NCI-H82 (cell line): ENCODE measurements at places on chromosomes 3 and 15.

DNA sequence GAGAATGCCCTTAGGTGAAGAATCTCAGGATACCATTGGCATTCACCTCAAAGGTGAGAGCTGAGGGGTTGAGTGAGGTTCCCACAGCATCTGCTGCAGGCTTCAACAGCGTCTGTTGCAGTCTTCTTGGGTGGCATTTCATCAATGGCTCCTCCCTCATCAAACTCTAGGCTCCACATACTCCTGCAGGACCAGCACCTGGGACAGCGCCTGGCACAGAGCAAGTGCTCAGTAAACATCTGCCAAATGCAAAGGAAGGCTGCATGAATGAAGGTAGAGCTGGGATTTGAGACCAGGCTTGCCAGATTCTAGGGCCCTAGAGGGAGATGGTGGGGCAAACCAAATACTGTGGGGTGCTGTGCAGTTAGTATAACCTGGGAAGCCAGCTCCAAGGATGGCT, 9.6 kb downstream of the TRH start:
- DNase-seq = no peak

GRCh38 chr3:188936597-188937107, 235.1 kb upstream of the TPRG1 start:
- DNase-seq = no peak

- no peak for DNase-seq
These were observed 97.2 kb upstream of the CTNNB1 start for GRCh38 chr3:41102053-41102556.

- no peak for DNase-seq
These were observed 7.8 kb downstream of the SLC24A1 start for GRCh38 chr15:65629548-65629947.

DNA sequence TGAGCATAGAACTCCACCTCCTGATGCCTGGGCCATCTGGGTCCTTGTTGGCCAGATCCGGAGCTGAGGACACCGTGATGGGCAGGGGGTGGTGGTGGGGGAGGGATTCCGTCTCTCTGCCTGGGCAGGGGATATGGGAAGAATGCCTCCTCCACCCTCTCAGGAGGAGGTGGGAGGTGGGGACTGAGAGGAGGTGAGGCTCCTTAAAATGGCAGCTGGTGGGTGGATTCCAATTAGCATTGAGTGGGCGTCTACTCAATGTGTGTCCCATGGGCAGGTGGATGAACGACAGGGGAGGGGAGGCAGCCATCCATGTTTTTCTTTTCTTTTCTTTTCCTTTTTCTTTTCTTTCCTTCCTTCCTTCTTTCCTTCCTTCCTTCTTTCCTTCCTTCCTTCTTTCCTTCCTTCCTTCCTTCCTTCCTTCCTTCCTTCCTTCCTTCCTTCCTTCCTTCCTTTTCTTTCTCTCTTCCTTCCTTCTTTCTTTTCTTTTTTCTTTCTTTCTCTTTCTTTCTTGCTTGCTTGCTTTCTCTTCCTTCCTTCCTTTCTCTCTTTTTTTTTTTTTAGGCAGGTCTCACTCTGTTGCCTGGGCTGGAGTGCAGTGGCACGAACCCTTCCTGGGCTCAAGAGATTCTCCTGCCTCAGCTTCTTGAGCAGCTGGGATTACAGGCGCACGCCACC, 5.0 kb downstream of the SLC28A1 start:
- peak; percentile 38 for DNase-seq

DNA sequence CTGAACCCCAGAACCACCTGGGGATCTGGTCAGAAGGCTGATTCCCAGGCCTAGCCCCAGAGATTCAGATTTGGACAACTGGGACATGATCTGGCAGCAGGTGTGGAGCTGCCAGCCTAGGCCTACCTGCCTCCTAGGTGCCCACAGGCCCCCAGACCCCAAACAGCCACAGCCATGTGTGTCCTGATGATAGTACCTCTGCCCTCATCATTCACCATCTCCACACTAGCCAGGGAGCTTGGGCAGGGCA, 34.7 kb downstream of the HMCES start:
- peak; percentile 62 for DNase-seq

DNA sequence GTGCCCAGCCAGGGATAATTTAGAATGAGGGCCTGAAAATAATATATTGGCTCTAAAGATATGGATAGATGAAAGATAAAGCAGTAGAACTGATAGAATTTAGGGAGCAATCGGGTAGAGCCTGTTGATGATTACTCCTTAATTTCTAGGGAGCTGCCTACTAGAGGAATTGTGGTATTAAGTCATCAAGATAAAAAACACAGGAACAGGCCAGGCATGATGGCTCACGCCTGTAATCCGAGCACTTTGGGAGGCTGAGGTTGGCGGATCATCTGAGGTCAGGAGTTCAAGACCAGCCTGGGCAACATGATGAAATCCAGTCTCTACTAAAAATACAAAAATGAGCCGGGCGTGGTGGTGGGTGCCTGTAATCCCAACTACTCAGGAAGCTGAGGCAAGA, 130.4 kb downstream of the PCCB start:
- DNase-seq = no peak

DNA sequence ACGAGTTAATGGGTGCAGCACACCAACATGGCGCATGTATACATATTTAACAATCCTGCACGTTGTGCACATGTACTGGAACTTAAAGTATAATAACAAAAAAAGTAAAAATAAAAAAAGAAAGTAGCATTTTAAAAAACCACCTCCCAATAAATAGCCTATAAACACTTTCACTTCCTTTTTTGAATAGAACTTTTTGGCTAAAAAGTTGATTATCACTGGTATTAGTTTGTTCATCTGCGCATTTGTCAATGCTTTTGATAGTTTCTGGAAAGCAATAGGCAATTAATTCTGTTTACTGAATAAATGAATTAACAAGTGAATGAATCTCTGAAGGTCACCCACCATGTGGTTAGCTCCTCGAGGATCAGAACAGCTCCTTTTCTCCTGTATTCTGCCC, 179.9 kb downstream of the SLC9A9 start:
- no peak for DNase-seq

DNA sequence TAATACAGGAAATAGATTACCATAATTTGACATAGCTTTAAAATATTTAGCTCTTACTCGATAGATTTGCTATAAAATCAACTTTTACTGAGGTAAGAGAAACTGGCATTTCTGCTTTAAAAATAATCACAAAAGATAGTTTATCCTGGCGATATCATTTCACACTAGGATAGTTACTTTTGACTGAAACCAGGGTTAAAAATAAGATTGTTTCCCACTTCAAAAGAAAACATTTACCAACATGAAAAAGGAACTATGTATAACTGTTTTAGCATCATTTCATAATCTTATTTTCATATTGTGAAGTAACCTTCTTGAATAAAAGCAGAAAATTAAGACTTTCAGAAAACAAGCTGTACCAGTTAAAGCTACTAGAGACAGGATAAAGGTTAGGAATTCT, 15.3 kb downstream of the PSMD6 start:
- DNase-seq = no peak

DNA sequence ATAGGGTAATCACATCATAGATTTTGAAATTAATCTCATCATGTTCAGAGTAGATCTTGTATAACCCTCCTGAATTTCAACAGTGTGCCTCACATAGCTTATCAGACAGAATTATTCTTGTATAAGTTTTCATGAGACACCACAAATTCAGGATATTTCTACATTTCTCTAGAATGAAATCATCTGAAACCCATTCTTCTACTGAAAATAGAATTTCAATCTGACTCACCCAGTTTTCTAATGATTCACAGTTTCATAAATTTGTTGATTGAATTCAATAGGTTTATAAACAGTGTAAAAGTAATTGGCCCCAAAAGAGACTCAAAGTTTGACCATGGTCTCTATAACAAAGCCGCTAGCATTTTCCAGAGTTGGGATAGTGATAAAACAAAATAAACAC, 1082.6 kb upstream of the EPHA6 start:
- DNase-seq = no peak

DNA sequence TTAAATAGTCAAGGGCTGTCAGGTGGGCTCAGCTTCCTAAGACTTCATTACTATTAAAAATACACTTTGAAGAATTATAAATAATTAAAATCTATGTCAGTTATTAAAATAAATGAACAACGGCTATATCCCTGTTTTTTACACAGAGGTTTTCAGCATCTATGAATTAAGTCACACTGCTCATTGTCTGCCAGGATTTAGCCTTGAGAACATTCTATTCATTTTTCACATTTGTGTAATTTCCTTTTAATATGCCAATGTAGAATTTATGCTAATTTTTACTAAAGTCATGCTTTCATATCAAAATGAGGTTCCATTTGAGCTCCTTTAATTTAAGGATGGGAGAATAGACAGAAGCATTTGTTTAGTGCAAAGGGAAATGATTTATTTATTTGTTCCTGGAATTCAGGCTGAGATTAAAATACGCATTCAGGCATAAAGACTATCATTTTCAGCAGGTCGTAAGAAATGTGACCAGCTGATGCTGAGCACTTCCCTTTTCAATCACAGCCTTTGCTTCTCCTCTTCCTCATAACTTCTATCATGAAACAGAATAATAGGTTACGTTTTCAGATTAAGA, 345.1 kb downstream of the MFSD1 start:
- no peak for DNase-seq

- DNase-seq = no peak
These were observed 280.4 kb upstream of the TTC14 start for GRCh38 chr3:180321534-180321933.

GRCh38 chr15:67741308-67741707, 84.0 kb upstream of the SKOR1 start:
- no peak for DNase-seq

- DNase-seq = peak; percentile 17
These were observed 313.2 kb downstream of the POLQ start for GRCh38 chr3:121232309-121233225.

GRCh38 chr15:90231028-90232017, 2.4 kb downstream of the CIB1 start:
- DNase-seq = no peak

DNA sequence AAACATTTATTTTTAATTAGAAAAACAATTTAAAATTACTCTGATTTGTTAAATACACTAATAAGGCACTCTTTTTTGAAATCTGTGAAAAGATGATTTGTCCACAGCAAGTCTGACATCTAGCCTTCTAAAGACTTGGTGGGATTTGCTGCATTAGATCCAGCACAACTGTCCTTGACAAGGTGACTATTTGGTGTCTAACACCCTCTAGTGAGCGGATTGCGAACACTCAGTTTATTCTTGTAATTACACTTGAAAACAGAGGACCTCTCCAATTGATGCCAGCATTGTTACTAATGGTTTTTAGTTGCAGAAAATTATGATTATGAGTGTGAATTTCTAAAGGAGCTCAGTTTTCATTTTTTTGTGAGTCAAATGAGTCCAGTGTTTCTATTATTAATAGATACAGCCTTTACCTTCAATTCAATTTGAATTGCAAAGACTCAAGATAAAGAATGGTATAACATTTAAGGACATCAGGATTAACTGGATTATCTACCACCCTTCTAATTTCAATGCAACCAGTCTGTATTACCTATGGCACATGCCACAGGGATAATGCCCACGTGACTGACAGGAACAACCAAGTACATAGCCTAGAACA, 29.7 kb upstream of the STRIT1 start:
- DNase-seq = peak; percentile 93

DNA sequence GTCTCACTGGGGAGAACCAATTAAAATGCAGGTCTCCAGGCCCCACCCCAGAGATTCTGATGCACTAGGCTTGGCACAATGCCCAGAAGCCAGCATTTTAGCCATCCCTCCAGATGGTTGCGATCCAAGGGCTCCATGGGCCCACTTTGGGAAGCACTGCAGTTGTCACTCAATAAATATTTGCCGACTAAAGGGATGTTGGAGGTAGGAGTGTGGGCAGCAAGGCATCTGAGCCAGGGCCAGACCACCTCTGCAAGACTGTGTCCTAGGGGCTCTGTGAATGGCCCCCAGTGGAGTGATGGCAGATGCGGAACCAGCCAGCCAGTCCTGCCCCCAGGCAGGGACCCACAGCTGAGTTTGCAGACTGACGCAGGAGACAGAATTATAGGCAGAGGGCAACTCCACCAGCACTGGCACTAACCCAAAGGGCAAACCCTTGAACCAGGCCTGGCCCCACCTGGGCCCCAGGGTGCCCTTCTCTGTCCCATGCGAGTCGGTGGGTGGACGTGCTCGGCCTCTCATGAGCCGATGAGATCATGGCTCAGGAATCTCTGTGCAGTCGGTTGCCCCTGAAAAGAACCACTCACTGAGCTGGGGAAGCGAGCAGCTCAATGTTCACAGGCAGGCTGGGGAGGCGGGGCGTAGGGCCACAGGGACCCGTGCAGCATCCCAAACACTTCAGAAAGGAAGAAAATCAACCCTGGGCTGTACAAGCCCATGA, 49.7 kb downstream of the SEMA5B start:
- peak; percentile 98 for DNase-seq

- no peak for DNase-seq
These were observed 857.7 kb downstream of the OTOL1 start for GRCh38 chr3:162354356-162354755.

DNA sequence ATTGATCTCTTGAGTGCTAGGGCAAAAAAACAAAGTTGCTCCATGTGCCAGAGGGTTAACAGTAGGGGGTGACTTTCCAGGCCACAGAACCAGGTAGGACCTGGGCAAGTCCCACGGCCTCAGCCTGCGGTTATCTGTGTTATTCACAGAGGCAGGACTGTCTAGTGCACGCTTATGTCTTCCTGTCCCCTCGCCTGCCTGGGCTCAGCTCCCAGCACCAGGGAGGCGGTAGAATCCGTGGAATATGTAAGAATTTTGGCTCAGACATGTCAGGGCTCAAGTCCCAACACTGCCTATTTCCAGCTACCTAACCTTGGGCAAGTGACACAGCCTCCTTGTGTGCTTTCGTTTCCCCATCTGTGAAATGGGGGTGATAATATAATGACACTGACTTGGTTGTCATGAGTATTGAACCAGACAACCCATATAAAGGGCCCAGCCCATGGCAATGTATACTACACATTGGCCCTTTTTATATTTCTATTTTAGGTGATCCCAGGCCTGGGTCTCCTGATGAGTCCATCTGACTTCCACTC, 44.3 kb upstream of the FLNB start:
- no peak for DNase-seq

- DNase-seq = no peak
These were observed 77.6 kb upstream of the HRH1 start for GRCh38 chr3:11076711-11077110.

DNA sequence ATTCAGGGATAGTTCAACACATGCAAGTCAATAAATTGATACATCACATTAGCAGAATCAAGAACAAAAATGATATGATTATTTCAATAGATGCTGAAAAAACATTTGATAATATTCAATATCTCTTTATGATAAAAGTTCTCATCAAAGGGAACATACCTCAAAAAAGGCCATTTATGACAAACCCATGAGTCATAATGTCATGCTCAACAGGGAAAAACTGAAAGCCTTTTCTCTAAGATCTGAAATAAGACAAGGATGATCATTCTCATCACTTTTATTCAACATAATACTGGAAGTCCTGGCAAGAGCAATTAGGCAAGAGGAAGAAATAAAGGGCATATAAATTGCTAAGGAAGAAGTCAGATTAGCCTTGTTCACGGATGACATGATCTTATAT, 54.1 kb upstream of the TMEM158 start:
- DNase-seq = no peak

- DNase-seq = no peak
These were observed 333.5 kb upstream of the AZI2 start for GRCh38 chr3:28682121-28682520.

- no peak for DNase-seq
These were observed 544 bp upstream of the GATM start for GRCh38 chr15:45378913-45379262.
